ENCODE measurements at places on chromosomes 12 and 14. TPM values are rescaled to one million over a fixed set of nuclear protein-coding genes. Genes with fewer than 3 reads are reported as not detected.

GRCh38 chr12:115648463-115648862 is 629.0 kb downstream of the MED13L start:
- no peak for DNase-seq

- peak; percentile 78 for DNase-seq
Observed at GRCh38 chr14:76953311-76953945, 75.1 kb downstream of the IRF2BPL start.

KERA gene
- not detected for total RNA-seq

- peak; percentile 67 for DNase-seq
Observed at GRCh38 chr14:20327005-20327869, 5.8 kb downstream of the CCNB1IP1 start.

KRT74 gene
- total RNA-seq: 0.15 TPM

Data from activated CD4-positive, alpha-beta T cell treated with anti-CD3 and anti-CD28 coated beads, Interleukin-2, amount 10 ng/mL, durations not matched to agents 7 days and 5 days (primary cell).